ENCODE measurements at places on chromosomes 7 and 10. TPM values are rescaled to one million over a fixed set of nuclear protein-coding genes. Genes with fewer than 3 reads are reported as not detected.

GRCh38 chr10:22737587-22737986 is 23.2 kb upstream of the PIP4K2A start:
- H3K27ac ChIP-seq, result no peak overlapping the region
- no peaks in the 10 kb centered on the region for H3K4me1 ChIP-seq
- DNase-seq, result no peak
- no peaks in the 10 kb centered on the region for H3K36me3 ChIP-seq

GRCh38 chr10:48324580-48324979 is 18.1 kb downstream of the MAPK8 start:
- no peak for DNase-seq
- no peaks in the 10 kb centered on the region for H3K27me3 ChIP-seq
- no peaks in the 10 kb centered on the region for H3K4me1 ChIP-seq
- H3K27ac ChIP-seq, result no peak overlapping the region

GRCh38 chr10:64396105-64396708 is 875.0 kb downstream of the REEP3 start:
- no peaks in the 10 kb centered on the region for H3K4me1 ChIP-seq
- H3K27ac ChIP-seq, result no peak overlapping the region
- H3K27me3 ChIP-seq, result no peaks in the 10 kb centered on the region

DNA sequence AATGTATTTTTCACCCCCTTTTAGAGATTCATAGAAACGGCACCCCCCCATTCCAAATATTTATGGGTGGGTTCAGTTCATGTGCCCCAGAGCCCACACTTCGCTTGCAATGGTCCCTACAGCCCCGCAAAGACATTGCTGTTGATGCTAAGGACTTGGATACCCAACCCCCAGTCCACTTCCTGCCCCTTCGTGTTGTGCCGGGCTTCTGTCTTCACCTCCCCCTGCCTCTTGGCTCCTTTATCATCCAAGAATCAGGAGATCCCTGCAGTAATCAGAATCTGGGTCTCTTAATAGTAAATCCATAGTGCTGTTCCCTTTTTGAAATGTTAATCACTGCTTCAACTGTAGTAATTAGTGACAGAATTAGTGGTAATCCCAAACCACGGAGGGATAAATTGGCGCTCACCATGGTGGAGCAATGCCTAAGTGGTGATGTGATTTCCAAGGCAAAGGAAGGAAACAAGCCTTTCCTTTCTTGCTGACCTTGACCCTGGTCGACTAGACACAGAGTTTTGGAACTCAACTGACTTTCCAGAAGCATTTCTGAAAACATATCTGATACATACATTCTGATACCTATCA is 67.7 kb downstream of the HK1 start:
- no peak for DNase-seq
- no peaks in the 10 kb centered on the region for H3K36me3 ChIP-seq
- H3K27ac ChIP-seq, result no peak overlapping the region
- H3K4me1 ChIP-seq, result no peaks in the 10 kb centered on the region
- H3K4me3 ChIP-seq, result no peak overlapping the region

DNA sequence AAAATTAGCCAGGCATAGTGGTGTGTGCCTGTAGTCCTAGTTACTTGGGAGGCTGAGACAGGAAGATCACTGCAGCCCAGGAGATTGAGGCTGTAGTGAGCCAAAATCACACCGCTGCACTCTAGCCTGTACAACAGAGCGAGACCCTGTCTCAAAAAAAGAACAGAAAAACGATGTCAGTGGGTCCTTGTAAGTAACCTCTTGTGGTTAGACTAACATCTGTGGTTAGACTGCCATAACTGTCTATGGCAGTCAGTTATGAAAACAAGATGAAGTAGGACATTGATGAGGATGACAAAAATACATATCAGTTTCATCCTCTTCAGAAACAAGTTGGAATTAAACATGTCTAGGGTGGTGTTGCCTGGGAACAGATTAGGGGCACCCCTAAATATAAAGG is 53.3 kb downstream of the AKAP9 start:
- DNase-seq, result no peak
- no peaks in the 10 kb centered on the region for H3K27me3 ChIP-seq
- H3K4me3 ChIP-seq, result no peak overlapping the region
- H3K4me1 ChIP-seq, result no peaks in the 10 kb centered on the region

The CHRM2 gene
- not detected for total RNA-seq
